Skeletal muscle cell (primary cell): ENCODE measurements at places on chromosomes 12 and 14.

GRCh38 chr14:91521061-91521640 is 11.0 kb upstream of the PPP4R3A start:
- no peak for DNase-seq

DNA sequence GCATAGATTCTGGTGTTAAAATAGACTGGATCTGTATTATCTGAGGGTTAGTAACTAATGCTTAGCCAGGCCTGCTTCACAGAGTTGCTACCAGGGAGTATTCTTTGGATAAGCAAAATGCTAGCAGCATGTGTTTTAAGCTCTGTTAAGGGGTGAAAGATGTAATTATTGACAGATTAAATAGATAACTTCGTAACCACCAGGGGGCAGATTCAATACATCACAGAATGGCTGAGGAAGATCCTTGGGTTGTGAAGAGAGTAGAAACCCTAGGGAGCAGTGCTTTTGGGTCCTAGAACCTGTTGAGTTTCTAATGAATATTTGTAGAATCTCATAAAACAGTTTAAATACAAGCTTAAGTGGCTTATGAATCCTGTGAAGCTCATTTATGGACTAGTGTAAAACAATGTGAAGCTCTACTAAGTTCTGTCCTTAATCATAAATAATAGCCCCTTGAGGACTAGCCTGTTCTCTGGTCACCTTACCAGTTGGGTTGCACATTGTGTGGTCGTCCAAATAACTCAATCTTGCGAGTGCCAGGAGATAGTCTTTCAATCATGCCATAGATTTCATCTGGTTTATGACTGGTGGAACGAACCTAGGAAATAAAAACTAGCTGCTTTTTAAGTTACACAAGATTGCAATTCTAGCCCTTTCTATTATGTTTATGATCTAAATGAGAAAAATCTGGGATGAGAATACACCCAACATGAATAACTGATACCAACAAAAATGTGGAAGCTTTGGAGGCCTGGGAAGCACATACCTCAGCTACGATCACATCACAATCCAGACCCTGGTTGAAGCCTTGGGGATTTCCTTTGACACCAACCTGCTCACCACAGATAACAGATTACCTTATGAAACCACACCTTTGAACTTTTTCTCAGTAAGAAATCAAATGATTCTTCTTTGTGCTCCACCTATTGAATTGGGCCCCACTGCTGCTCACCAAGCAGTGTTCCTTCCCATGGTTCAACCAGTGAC is 12.3 kb downstream of the METTL3 start:
- no peak for DNase-seq

DNA sequence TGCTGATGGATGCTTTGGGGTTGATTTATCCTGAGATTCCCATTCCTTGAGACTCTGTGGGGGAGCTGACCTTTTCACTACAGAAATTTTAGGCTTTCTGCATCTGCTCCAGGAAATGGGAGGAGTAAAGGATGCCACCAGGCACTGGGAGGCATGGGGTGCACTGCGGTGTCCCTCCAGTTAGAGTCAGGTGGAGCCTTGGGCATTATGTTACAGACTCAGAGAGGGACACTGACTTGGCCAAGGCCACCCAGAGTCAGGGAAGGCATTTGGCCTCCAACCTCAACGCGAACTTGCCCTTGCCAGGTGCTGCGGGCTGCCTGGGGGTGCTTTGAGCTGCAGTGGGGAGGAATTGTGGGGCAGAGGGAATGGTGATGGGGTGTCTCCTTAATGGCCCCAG is 58.0 kb upstream of the TBX3 start:
- DNase-seq: no peak

DNA sequence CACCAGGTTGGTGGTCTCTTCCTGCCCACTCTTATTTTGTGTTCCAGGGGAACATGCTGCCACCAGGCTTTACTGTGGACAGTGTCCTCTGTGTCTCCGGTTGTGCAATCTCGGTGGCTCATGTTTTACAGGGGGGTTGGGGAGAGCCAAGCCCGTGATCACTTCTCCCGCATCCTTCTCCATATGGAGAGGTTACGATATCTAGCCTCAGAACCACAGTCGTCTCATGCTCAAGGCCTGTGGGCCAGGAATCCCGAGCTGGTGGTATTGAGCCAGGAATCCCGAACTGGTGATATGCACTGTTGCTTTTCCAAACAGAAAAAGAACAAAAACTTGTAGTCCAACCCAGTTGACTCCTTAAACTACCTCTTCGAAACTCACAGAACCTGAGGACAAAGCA is 37.0 kb upstream of the INF2 start:
- DNase-seq: no peak

DNA sequence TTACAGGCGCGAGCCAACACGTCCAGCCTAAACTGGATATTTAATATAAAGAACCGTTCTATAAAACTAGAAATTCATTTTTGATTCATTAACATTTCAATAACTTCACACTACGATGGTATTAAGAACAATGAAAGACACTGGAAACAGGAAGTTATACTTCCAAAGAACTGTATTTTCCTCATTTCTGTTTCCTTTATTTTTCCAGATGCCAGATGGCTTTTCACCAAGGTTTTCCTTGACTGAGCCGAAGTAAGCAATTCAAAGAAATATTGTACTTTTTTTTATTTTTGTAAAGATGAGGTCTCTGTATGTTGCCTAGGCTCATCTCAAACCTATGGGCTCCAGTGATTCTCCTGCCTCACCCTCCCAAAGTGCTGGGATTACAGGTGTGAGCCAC is 28.2 kb downstream of the EEA1 start:
- no peak for DNase-seq

DNA sequence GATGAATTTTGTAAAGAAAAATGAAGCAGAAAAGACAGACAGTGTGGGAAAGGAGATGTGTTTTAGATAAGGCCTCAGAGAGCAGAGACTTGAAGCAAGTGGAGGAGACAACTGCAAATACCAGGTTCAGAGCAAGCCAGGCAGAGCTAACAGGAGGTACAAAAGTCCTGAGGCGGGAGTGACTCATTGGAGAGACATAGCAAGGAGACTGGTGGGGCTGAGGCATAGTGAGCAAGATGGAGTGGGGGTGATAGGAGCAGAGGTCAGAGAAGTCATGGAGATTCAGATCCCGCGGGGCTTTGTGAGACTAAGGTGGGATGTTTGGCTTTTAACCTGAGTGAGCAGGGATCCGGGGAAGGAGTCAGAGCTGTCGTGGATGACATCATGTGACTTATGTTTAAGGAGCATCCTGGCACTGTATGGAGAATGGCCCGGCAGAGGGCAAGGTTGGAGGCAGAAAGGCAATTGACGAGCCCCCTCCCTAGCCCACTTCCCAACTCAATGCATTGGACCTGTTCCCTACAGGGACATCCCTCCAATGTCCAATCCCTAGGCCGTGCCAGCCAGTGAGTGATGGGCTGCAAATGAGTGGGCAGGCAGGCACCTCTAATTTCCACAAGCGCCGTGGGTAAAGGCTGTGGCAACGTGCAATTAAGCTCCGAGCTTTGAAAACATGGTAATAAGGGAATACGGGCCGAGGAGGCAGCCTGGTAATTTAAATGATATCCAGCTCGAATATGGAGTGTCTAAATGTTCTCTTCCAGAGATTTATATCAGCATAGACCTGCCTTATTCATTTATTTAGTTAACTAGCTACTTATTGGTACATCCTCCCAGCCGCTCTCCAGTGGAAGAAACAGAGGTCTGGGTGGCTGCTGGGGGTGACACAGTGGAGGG is 206.8 kb upstream of the LHX5 start:
- no peak for DNase-seq

- DNase-seq: peak; percentile 30
These were observed 5.3 kb upstream of the ACACB start for GRCh38 chr12:109110988-109111495.

DNA sequence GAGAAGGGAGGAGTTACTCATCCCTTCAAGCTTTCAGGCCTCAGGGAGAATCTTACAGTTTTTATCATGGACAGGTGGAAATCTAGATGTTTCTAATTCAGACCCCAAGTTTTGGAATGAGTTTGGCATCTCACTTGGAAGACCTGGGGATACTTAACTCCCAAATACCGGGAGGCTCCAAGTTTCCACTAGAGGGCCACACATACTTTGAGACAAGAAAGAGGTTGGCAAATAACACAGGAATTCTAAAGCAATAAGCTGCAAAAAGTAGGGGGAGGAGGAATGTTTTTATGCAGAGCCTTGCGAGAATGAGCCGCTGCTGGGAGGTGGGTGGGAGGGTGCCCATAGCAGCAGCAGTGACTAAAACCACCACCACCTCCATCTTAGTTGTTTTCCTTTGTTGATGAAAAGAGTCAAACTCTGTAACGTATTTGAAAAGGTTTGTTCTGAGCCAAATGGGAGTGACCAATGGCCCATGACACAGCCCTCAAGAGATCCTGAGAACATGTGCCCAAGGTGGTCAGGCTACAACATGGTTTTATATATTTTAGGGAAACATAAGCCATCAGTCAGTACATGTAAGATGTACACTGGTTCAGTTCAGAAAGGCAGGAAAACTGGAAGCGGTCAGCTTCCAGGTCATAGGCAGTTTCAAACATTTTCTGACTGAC is 34.2 kb upstream of the RNASE1 start:
- no peak for DNase-seq

GRCh38 chr12:88752183-88752582 is 171.9 kb upstream of the KITLG start:
- DNase-seq: no peak

- DNase-seq: no peak
These were observed 181.9 kb upstream of the NRXN3 start for GRCh38 chr14:77988096-77988870.

DNA sequence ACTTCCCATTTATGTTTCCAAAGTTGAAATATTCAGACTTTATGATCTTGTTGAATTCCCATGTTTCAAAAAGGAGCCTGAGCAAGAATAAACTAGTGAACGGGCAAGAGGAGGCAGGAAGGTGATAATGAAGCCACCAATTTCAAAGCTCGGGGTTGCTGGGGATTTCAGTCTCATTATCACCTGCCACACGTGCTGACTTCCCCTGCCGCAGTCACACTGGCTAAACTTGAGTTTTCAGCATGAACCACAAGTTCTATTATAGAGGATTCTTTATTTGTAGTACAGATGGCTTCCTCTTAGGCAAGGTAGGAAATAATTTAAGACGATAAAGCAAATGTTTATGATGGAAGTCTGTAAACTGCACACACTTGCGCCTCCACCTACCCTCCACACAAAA is 18.1 kb upstream of the DIABLO start:
- no peak for DNase-seq

- no peak for DNase-seq
These were observed 10.5 kb upstream of the TMED2 start for GRCh38 chr12:123573870-123574269.

DNA sequence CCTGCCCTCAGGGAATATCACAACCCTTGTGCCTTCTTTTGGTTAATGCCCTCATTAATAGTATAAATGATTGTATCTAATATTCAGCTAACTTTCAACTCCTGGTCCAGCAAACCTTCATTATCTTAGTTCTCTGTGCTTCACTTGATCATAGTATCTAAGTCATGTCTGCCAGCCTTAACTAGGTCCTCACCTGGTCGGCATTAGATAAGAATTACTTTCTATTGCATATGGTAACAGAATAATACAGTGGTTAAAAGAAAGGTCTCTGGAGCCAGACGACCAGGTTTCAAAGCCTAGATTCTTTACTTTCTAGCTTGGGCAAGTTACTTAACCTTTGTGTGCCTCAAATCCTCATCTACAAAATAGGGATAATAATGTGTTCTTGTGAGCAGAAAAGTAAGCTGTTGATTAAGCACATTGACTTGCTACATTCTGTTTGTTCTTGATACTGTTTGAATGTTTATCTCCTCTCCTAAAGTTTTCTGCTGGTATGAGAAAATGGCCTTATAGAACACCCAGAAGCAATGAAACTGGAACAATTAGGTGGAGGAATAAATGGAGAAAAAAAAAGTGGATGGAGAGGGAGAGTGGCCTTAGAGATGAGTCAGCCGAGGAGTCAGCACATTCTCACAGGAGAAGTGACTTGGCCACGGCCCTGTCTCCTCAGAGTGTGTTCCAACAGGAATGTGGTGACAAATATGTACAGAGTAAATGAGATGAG is 176.1 kb downstream of the SLC25A21 start:
- DNase-seq: peak; percentile 31
